ENCODE measurements at places on chromosomes 6 and 20.

- ATAC-seq, result no peak
Observed at GRCh38 chr6:166494757-166495486, 91.6 kb downstream of the RAMACL start.

- ATAC-seq, result no peak
Observed at GRCh38 chr20:47713163-47713562, 72.1 kb downstream of the SULF2 start.

DNA sequence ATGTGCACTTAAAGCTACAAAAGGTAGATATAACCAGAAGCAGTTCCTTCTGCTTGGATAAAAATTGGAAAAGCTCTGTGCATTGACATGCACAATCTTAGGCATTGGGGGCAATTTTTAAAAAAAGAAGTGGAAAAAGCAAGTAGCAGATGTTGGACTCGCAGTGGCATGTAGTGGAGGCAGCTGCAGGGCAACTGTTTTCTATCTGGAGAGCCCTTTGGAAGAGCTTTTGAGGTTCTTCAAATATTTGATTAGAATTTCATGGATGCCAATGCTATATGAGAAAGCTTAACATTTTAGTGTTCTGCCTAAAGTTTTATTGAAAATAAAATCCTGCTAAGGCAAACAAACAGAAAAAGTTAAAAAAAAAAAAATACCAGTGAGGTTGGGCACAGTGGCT, 388.3 kb upstream of the RNF217 start:
- no peak for ATAC-seq

DNA sequence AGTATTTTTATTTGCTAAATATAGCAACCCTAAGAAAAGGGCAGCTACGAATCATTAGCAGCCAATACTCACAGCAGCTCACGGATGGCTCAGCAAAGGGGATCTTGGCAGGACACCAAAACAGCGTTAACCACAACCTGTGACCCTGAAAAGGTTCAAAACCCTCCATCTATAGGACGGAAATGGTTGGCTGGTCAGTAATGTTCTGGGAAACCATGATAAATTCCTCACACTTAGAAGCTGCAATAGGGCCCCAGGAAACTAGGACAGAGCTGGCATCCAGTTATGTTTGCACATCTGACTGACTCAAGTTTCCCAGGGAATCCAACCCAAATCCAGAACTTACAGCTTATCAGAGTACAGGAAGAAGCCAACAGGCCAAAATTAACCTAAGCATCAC, 30.9 kb upstream of the PTPRT start:
- no peak for ATAC-seq

- ATAC-seq, result no peak
Observed at GRCh38 chr6:30903236-30903635, 4.8 kb upstream of the GTF2H4 start.

DNA sequence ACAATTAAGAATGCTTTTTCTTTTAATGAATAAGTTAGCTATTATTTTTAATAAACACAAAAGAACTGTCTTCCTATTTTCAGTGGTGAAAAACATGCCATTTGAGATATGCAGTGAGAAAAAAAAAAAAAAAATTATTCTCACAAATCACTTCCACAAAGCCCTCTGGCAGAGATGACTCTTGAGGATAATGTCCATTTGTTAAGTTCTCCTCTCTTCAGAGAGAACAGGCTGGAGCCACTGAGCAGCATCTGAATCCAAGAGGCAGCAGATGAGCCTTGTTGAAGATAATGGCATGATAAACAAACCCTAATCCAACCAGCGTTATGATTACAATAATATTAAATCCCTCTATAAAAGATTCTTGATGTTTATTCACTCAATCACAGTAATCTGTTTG, 105.0 kb downstream of the PTPRK start:
- ATAC-seq, result no peak

- no peak for ATAC-seq
Observed at GRCh38 chr6:168007592-168008338, 10.3 kb downstream of the KIF25 start.

GRCh38 chr6:153898360-153899059, 140.5 kb upstream of the OPRM1 start:
- ATAC-seq, result no peak

Measured in stimulated activated memory B cell treated with anti-CD40 and anti-IgM and Interleukin-4, amounts not matched to agents 10 μg/mL and 1 μg/mL and 100 μg/mL, for 72 hours (primary cell).